ENCODE measurements at places on chromosomes 1 and 21.

DNA sequence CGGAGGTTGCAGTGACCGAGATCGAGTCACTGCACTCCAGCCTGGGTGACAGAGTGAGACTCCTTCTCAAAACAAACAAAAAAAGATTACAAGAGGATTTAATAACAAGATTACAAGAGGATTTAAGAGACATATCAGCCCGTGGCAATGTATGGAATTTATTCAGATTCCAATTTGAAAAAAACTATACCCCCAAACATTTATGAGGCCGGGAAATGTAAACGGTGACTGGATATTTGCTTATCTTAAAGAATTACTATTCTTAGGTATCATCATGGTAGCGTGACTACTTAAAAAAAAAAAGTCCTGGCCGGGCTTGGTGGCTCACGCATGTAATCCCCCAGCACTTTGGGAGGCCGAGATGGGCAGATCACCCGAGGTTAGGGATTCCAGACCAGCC, 21.2 kb upstream of the ELK4 start:
- no peak for DNase-seq

DNA sequence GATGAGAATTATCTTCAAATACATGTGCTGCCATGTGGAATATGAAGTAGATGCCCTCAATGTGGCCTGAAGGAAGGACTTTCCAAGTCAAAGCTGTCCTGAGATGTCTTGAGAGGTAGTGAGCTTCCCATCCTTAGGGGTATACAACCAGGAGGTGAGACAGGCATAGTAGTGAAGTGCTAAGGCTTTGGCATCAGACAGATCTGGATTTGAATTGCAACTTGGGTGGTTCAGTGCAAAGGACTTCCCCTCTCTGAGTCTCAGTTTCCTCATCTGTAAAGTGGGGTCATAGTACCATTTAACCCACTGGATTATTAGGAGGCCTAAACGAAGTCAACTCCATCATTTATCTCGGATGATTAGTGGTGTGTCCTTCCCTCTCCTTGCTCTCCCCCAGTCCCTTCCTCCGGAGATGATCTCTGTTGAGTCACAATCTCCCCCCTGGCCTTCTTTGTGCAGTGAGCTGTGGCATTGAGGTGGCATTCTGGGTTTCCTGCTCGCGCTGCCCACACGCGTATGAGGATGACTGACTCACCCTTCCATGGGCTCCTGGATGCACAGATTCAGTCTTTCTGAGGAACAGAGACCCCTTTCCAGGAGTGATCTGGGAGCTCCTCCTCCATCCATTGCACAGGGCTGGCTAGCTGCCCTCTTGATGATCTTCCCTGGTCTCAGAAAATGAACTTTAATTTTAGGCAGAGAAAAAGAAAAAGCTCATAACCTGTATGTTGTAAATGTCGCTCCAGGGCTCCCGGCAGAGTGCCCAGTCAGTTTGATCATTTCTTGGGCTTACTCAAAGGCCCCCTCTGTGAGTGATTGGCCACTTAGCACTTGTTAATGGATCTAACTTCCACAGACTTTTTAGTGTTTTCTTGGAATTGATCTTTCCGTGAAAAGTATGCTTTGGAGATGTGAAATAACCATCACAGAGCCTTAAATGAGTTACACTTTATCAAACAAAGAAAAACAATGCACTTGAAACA, 354.6 kb downstream of the PTPRU start:
- no peak for DNase-seq

- peak; percentile 80 for DNase-seq
Observed at GRCh38 chr1:9079988-9080704, 10.7 kb upstream of the SLC2A5 start.

- no peak for DNase-seq
Observed at GRCh38 chr1:50566405-50566804, 143.2 kb upstream of the DMRTA2 start.

DNA sequence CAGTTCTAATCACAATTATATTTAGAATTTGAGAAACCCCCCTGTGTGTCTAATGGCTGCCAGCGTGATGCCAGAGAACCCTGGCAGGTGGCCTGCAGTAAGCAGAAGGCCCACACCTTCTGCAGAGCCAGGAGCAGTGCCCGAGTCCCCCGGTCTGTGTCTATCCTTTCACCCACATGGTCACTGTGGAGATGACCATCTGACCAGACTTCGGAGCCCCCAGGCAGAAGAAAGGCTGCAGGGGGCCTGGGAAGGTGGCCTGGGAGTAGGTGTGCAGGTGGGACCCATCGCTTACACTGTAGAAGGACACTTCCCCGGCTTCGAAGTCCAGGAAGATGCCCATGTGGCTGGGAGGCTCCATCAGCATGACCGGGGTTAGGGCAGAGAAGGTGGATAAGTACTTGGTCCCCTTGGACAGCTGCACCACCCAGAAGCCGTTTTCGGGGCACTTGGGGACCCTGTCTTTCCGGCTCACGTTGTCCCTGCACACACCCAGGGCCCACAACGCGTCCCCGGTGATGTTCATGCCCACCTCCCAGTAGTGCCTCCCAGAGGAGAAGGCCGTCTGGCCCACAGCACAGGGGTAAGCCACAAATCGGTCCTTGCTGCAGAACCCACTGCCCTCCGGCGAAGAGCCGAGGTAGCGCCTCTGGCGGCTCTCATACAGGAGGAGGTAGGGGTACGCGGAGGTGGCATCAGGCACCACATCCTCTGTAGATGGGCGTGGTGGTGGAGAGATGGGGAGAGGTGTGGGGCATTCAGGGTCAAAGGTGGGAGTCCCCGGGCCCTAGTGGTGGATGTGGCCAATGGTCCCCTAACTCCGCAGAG, 1.6 kb upstream of the TRIM11 start:
- DNase-seq = no peak

DNA sequence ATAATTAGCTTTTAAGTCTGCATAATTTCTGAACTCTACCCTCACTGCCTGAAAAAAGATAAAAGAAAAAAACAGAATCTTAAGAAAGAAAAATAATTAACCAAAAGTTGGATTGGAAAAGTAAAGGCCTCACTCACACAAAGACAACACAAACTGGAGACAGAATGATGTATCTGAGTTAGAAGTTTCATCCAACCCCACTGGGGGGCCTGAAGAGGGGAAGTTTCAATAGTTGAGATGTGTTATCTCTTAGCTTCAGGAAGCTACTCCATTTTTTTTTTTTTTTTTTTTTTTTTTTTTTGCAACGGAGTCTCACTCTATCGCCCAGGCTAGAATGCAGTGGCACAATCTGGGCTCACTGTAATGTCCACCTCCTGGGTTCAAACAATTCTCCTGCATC, 19.9 kb downstream of the SYDE2 start:
- DNase-seq = no peak

- no peak for DNase-seq
Observed at GRCh38 chr1:12098786-12099185, 35.7 kb downstream of the TNFRSF8 start.

DNA sequence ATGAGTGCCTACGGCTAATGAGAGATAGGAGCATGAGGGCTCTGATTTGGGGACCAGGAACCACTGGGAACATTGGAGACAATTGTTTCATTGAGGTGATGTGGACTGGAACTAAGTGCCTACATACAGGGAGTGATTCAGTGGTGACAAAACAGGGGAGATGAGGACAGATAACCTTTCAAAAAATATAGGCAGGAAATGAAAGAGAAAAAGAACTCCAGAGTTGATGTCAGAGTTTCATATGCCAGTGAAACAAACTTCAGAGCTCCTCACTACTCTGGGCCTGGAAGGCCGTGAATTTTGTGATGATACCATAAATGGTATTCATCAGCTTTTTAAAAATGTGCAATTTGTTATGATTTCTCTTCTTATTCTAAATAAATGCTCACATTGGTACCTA, 39.3 kb downstream of the FASLG start:
- no peak for DNase-seq

DNA sequence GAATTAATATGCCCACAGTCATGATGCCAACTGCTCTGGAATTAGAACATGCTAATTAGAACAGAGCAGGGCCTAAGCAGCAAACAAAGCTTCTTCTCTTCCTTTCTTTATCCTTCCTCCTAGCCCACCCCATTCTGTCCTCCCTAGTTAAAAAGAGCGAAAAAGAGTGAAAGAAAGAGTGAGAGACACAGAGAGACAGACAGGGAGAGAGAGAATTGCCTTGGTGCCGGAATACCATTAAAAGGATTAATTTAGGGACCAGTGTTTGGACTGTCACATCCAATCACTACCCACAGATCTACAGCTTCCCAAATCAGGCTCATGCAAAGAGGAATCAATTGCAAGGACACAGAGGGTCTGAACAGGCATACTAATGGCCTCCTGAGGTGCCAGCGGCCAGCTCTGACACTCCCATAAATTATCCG, 7.0 kb downstream of the ERI3 start:
- no peak for DNase-seq

DNA sequence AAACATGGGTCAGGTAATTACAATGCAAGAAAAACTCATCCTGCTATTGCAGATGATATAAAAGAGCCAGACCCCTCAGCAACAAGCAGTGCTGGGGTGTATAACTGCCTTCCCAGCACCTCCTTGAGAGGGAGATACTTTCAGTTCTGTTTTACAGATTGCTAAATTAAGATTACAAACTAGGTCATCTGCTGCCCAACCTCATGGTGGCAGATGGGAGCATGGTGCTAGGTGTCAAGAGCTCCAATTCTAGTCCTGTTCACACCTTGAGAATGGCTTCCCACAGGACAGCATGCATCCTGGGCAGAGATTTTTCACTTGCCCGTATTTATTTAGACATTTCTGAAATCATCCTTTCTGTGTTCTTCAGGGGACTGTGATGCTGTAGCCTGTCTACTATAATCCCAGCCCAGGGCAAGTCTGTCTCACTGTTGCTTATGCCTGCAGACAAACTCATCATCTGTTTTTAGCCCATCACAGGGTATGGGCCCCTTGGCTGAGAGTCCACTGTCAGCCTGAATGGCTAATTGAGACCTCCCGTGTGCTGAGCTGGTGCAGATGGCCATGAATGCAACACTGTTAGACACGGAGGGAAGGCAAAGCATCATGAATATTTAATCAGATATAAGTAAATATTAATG, 40.2 kb upstream of the PBX1 start:
- peak; percentile 24 for DNase-seq

GRCh38 chr1:231215681-231216385, 25.2 kb upstream of the GNPAT start:
- DNase-seq = no peak

DNA sequence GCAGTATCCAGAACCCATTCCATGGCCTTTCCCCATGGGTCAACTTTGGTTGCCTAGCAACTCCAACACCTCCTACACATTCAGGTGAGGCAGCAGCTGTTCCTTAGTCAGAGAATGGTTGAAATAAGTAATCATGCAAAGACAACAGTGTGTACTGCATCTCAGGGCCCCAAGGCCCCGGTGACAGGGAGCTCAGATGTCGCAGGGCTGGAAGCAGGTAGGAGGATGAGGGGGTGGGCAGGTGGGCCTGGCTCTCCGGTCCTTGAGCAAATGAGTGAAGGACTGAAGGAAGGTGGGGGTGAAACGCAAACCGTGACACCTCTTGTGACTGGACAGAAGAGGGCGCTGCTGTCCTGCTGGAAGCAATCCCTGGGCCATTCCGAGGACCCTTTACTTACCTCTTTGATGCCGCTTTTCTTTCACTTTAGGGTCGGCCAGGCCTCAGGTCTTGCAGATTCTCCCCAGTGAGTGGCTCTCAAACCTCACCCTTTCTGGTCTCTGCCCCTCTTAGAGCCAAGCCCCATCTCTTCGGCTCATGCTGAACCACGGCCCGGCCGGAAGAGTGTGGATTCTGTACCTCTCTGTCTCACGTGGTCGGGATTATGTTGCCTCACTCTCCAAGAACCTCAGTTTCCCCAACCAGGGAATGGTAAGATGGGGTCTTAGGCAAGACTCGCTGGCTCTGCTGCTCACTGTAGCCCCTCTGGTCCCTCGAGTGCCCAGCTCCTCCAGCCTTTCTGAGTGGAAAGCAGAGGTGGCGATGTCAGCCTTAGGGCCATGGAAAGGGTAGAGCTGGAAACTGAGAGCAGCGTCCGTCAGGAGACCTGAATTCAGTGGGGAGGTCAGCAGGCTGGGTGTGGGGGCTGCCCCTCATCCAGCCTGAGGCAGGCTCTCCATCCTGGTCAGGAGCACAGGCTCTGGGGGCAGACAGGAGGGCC, 5.6 kb upstream of the KCNA10 start:
- DNase-seq = peak; percentile 69

DNA sequence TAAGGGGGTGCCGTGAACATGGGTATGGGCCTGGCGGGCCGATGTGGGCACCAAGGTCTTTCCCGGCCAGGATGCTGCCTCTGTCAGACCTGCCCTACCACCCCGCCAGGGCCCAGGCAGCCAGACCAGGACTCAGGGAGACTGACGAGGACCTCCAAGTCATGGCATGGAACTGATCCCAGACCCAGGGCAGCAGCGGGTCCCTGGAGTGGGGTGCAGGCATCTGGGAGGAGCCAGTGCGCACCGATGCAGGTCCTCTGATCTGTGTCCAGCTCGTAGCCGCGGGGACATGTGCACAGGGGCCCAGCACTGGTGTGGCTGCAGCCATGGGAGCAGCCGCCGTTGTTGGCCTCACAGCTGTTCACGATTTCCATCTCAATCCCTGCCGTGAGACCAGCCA, 56.8 kb downstream of the ARHGEF16 start:
- DNase-seq = no peak

GRCh38 chr1:209328196-209328595, 255.3 kb upstream of the CAMK1G start:
- no peak for DNase-seq

DNA sequence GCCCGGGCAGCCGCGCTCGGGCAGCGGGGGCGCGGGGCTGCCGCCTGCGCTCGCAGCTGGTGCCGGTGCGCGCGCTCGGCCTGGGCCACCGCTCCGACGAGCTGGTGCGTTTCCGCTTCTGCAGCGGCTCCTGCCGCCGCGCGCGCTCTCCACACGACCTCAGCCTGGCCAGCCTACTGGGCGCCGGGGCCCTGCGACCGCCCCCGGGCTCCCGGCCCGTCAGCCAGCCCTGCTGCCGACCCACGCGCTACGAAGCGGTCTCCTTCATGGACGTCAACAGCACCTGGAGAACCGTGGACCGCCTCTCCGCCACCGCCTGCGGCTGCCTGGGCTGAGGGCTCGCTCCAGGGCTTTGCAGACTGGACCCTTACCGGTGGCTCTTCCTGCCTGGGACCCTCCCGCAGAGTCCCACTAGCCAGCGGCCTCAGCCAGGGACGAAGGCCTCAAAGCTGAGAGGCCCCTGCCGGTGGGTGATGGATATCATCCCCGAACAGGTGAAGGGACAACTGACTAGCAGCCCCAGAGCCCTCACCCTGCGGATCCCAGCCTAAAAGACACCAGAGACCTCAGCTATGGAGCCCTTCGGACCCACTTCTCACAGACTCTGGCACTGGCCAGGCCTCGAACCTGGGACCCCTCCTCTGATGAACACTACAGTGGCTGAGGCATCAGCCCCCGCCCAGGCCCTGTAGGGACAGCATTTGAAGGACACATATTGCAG, 3.0 kb downstream of the ARTN start:
- no peak for DNase-seq

DNA sequence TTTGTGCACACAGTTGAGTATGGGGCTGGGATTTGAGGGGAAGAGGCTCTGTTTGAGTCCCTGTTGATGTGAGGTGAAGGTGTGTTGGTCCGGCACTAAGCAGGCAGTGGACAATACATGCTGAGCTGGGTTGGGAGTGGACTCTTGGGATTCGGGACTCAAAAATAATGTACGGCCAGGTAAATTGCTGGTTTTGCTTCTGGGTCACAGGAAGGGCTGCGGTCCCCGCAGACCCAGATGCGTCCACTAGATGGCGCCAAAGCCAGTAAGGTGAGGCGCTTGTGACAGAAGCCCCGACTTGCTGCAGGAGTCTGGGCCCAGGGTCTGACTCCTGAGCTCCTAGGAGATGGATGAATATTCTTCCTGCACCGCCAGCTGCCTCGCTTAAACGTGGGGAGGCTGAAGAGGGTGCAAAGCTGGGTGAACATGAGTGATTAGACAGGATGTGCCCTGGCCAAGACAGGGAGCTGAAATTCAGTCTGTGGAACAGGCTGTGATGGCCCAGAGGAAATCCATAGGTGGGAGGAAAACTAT, 61.4 kb downstream of the ACBD3 start:
- peak; percentile 91 for DNase-seq
